Hepatocyte (in vitro differentiated cells): ENCODE measurements at places on chromosomes 11 and 22. TPM values are rescaled to one million over a fixed set of nuclear protein-coding genes. Genes with fewer than 3 reads are reported as not detected.

- H3K36me3 ChIP-seq = no peaks in the 10 kb centered on the region
- no peaks in the 10 kb centered on the region for H3K4me1 ChIP-seq
- no peak overlapping the region for H3K4me3 ChIP-seq
- H3K27me3 ChIP-seq = no peaks in the 10 kb centered on the region
- H3K27ac ChIP-seq = no peak overlapping the region
- no peak for DNase-seq
Measured at GRCh38 chr11:79418241-79418640, 22.6 kb downstream of the TENM4 start.

DNA sequence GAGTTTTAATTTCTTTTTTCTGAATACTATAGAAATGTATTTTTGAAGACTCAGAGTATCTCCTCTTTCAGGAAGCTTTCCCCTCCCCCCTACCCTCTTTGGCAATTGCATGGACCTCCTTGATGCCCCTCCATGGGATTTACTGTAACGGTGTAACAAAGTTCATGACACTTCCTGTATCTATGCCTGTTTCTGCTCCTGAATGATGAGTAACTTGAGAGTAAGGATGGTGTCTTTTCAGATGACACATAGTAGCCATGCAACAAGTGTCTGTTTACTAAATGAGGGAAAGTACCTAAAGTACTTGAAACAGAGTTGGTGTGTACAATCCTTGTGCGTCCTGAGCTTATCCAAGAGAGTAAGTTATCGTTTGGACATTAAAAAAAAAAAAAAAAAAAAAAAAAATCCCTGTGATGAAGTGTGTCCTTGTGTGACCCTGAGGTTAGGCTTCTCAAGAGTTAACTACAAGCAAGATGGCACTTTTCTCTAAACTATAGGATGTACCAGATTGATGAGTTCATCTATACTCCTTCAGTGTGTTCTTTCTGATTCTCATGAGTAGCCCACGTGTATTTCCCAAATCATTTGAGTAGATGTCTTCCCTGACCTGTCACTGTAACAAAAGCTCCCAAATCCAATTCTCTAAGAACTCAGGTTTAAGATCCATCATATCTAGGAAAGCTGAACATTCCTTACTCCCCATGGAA, 7.4 kb downstream of the ETS1 start:
- no peaks in the 10 kb centered on the region for H3K36me3 ChIP-seq
- peaks cover 9% of the 10 kb centered on the region for H3K4me1 ChIP-seq
- no peak for DNase-seq
- peaks cover 4% of the 10 kb centered on the region for H3K27me3 ChIP-seq

- no peaks in the 10 kb centered on the region for H3K36me3 ChIP-seq
- peaks cover 30% of the 10 kb centered on the region for H3K27me3 ChIP-seq
- no peak overlapping the region for H3K27ac ChIP-seq
Measured at GRCh38 chr11:115645631-115646317, 141.6 kb upstream of the CADM1 start.

DNA sequence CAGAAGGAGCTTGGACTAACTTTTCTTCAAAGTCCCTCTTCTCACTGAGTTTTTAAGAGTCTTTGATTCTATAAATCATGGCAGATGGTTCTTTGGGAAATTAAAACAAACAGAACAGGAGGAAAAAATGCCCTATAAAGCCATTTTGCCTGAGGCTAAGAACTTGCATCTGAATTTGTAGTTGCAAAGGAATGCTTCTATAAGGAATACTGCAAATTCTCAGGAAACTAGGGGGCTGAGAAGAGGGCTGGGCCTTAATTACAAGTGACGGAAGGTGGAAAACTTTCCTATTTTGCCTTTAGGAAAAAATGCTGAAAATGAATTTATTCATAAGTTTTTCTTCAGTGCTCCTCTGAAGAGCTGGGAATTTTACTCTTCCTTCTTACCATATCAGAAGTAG, 90.0 kb upstream of the NARS2 start:
- no peak overlapping the region for H3K27ac ChIP-seq
- no peaks in the 10 kb centered on the region for H3K4me1 ChIP-seq
- no peak overlapping the region for H3K4me3 ChIP-seq
- DNase-seq = no peak

DNA sequence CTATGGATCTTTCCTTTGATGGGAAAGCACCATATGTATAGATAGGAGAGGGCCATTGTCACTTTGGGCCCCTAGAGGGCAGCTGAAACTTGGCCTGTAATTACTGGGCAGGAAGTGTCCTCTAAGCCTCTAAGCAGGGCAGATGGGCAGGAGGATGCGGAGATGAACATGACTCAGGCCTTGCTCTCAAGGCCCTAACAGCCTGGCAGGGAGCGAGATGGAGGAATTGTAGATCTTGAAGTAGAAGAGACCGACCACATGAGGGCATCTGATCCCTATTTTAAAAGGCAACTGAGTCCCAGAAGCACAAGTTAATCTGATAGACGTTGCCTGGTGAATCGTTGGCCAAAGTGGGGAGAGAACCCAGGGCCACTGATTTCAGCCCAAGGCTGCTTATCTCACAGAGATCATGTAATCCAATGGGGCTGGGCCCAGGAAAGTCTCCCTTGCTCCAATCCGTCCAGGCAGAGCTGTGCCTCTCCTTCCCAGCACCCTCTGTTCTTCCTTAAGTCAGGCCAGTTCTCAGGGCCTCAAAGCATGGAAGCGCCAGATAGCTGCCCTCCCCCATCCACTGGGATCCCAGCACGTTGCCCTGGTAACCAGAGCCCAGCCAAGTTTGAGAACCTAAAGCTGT, 2.5 kb upstream of the SEPTIN3 start:
- no peak overlapping the region for H3K4me3 ChIP-seq
- H3K27me3 ChIP-seq = no peaks in the 10 kb centered on the region
- no peaks in the 10 kb centered on the region for H3K4me1 ChIP-seq
- peak overlapping the region; percentile 27 for H3K27ac ChIP-seq

CCDC89 gene
- 0.72 and 0.83 TPM in 2 replicates for total RNA-seq

FAM227A gene
- total RNA-seq = 1.1 and 2.9 TPM in 2 replicates

OR8D1 gene
- total RNA-seq = not detected in 2 replicates
